Effector memory CD8-positive, alpha-beta T cell (primary cell): ENCODE measurements at places on chromosomes 5 and 9.

DNA sequence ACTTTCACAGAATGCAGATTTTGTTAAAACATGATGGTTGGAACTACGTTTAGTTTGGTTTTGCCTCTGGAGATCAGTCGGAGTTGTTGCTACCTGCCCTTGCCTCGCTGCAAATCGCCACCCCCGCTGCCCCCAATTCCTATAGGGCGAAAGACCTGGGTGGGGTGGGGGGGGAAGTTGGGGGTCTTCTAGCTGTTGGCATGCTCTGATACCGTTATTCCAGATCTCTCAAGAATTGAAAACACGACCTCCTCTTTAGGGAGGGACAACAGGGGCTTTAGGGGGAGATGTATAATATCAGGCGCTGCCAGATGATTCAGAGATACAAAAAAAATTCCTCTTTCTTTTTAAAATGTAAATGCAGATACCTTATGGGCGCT is 36.4 kb upstream of the NFIB start:
- no peak for DNase-seq

- no peak for DNase-seq
These were observed 138.4 kb upstream of the RPS23 start for GRCh38 chr5:82416512-82416911.

DNA sequence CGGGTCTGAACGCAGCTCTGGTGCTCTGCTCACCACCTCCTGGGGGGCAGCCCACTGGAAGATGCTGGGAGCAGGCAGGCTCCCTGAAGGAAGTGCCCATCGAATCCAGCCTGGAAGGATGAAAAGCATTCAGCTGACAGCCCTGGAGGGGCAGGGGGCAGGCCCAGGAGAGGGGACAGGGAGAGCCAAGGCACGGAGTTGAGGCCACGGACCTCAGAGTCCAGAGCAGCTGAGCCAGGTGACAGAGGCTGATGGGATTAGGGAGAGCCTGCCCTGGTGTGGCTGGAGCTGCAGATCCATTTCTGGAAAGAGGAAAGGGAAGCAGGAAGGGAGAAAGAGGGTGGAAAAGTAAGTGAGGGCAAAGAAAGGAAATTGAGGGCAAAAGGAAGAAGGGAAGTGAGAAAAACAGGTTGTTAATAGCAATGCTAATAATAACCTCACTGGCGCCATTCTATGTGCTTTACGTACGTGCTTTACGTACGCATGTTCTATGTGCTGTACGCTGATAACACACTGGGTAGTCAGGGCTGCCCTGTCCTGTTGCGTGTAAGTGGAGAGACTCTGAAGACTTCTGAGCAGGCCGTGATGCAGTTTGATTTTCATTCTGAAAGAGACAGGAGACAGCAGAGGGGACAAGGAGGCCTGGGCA is 52.6 kb downstream of the LMX1B start:
- DNase-seq = no peak

- no peak for DNase-seq
These were observed 50.4 kb upstream of the RNF130 start for GRCh38 chr5:180121826-180122413.

DNA sequence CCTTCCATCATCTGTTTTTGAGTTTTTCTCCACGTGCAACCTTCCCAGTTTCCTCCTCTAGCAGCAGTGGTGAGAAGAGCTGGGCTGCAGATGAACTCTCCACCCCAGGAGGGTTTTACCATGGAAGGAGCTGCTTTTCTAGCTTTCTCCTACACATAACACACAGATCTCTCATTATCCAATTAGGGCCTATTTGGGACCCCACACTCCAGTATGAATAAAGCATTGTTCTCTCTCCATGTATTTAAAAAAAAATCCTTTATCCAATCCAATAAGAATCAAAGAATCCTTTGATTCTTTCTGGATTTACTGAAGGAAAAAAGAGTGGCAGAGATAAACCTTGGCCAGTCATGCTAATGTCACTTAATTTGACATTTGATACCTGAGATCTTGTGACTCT is 31.6 kb upstream of the NAA35 start:
- DNase-seq = no peak

DNA sequence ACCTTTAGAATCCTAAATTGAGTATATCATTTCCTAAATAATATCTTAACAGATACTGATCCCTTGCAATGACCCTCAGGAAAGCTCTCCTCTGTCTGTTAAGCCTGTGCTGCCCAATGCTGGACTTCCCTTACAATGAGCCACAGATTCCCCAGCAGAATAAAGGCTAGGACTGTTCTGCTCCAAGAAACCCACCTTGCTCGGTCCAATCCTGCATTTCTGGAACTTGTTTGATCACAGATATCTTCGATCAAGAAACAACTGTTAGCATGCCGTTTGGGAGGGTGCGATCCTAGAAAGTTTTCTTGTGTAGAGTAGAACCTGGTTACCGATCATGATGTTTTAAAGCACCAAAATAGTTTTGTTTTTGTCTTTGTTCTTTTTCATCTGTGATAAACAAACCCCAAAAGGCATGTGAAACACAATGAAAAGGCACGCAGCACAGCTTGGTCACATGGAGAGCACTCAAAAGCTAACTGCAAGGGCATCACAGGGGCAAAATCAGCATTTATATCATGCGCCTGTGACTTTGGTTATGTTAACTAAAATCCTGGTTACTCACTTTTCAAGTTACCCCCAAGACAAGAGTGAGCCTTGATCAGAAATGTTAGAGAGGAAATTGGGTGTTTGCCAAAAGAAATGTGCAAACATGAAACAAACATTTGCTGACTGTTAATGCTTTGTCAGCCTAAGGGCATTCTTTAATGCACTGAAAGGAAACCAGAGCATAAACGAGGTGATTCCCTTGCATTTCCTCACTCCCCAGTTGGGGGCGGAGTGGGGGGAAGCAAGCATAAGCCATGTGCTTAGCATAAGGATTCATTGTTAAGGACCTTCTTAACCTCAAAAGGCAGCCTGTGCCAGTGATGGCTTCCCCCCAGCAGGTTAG is 61.9 kb upstream of the ADAMTS16 start:
- DNase-seq = no peak

DNA sequence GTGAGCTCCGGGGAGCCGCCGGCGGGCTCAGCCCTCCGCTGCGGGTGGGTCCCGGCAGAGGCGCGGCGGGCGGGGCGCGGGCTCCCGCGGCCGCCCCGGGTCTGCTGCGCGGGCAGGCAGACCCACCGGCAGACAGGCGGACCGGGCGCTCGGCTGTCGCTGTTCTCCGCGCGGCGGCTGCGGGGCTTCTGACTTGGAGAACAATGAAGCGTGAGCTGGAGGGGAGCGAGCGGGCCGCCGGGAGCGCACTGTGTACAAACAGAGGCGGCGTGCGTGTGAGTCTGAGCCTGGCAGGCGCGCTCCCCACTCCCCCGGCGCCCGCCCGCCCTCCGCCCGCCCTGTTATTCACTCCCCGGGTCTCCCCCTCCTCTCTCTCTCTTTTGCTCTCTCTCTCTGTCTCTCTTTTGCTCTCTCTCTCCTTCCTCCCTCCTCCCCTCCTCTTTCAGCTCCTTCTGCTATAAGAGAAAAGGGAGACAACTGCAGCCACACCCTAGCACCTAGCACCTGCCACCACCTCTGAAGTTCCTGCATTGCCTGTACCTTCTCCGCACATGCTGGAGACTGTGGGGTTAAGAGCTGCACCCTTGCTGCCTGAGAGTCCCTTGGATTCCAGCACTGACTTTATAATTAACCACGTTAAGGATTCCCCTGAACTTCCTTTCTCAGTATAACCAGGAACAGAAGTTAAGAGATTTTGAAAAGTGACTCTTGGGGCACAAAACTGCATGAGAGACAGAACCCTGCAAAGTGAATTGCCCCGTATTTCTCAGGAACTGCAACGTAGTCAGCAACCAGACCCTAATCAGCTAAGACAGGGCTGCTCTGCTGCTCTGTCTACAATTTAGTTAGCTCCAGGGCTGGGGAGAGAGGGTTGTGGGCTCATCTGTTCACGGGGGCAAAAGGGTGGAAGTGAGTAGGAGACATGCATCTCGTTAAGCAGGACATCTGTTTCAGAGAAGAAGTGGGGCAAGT is at the start of gene EDIL3:
Gene EDIL3 (minus strand): TSS at position 277 of the 972 bp plus-strand sequence. CDS start 506 bp downstream, outside the sequence.
- DNase-seq = no peak

DNA sequence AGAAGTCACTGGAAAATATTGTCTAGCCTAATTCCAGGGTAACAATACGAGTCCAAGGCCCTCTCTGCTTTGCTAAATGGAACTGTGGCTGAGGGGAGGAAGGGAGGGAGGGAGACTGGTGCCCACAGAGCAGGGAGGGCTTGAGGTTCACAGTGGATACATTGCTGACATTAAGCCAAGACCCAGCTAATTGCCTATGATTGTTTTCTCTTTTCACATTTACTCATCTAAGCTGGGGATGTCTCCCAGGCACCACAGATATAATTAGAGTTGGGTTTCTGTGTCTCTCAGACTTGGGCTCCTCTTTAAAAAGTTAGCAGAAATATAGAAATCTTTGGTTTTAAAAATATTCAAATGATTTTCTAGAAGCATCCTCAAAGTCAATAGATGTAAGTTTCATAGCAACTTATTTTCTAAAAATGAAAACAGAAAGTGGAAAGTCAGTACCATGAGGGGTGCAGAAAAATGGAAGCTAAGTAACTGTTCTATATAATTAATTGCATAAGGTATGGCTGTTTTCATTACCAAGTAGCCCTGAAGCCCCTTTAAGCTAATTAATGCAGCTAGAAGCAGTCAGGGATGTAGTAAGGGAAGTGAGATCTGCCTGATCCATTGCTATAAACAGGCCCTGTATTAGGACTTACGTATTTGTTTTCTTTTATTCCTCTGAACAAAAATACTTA is 259.8 kb downstream of the NDUFS4 start:
- DNase-seq = no peak

- no peak for DNase-seq
These were observed 23.8 kb downstream of the RETREG1 start for GRCh38 chr5:16593013-16593412.

- DNase-seq = no peak
These were observed 38.5 kb downstream of the TTC1 start for GRCh38 chr5:160047423-160047822.

GRCh38 chr5:82105457-82105856 is 133.6 kb downstream of the ATG10 start:
- DNase-seq = no peak

GRCh38 chr5:61915646-61916045 is 390.4 kb upstream of the KIF2A start:
- no peak for DNase-seq

DNA sequence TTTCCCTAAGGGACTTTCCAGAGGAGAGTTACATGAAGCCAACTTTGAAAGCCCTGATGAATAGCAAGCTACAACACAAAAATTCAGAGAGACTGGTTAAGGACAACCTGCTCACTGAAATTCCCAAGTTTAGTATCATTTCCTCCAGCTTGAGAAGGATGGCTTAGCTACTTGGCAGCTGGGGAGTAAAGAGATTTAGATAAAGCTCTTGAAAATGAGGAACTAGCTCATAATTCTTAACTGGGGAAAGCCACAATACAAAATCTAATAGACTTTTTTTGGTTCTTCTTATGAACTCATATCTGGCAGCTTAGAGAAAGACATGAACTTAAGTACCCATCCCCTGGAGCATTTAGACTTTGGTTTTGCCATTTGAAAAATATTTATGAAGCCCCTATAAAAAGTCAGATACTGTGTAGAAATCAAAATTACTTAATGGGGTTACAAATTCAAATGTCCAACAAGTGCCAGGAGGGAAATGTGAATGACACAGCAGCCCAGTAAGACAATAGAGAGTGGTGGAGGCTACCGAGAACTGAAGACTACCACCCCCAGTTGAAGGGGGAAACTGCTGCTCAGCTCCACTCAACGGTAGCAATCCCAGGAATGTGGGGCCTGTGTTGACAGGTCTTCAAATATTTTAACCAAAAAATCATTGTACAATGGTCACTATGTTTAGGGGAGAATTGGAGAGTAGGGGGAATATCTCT is 79.4 kb upstream of the ADRB2 start:
- no peak for DNase-seq

DNA sequence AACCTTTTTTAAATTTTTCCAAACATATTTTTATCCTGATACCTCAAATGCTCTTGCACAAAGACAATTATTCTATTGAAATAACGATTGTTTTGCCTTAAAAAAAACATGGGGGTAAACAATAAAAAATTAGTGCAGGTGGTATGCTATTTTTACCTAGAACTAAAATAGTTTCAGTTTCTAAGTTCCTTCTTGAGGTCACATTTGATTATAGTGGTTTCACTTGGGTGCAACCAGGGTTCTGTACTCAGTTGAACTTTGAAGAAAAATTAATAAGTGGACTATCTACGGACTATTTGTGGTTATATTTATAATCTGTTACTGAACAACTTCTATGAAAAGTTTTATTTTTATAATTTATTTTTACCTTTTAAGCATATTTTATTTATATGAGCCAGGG is 387.1 kb upstream of the IZUMO3 start:
- DNase-seq = no peak

- DNase-seq = no peak
These were observed 27.0 kb downstream of the SUB1 start for GRCh38 chr5:32612134-32612888.

GRCh38 chr5:52015760-52016159 is 632.5 kb downstream of the ISL1 start:
- no peak for DNase-seq

- DNase-seq = no peak
These were observed 58.0 kb upstream of the COL15A1 start for GRCh38 chr9:98885575-98886295.

DNA sequence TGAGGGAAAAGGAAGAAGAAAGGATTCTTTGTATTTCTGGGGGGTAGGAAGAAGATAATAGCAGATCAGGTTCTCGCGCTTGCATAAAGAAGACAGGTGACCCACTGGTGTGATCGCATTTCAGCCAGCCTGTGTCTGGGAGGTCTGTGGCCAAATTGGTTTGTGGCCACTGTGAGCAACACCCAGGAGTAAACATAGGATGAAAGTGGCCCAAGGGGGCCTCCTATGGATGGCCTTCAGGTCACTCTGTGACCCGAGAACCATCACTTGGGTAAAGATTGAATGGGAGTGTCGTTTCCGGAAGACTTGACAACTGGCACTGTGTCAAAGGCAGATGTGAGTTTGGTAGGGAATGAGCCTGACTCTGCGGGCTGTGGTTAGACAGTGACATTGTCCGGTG is 34.2 kb downstream of the RAI14 start:
- no peak for DNase-seq

GRCh38 chr5:32916648-32917047 is 205.5 kb downstream of the NPR3 start:
- DNase-seq = no peak

DNA sequence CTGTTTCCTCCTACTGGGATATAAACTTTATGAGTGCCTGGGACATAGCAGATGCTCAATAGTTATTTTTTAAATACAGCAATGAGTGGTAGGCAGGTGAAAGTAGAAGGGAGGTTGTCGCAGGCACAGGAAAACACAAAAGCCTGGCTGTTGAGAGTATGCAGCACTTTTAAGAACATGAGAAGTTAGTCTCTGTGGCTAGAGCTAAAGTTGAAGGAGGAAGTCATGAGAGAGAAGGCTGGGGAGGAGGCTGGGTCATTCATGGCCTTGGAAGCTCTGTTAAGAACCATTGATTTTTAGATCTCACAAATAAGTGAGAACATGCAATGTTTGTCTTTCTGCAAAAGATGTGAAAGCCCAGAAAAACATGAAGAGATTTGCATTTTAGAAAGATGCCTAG is 126.7 kb downstream of the PRKACG start:
- DNase-seq = no peak

DNA sequence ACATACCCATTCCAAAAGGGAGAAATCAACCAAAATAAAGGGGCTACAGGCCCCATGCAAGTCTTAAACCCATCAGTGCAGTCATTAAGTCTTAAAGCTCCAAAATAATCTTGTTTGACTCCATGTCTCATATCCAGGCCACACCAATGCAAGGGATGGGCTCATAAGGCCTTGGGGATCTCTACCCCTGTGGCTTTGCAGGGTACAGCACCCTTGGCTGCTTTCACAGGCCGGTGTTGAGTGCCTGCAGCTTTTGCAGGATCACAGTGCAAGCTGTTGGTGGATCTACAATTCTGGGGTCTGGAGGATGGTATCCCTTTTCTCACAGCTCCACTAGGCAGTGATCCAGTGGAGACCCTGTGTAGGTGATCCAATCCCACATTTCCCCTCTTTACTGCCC is 5.0 kb upstream of the SPINK14 start:
- no peak for DNase-seq
